Activated effector memory CD4-positive, alpha-beta T cell treated with Interleukin-2 at 50 U/mL for 16 hours (primary cell): ENCODE measurements at places on chromosomes 13 and 19.

- DNase-seq, result no peak
Observed at GRCh38 chr13:28560612-28561011, 65.7 kb upstream of the FLT1 start.

- DNase-seq, result peak; percentile 22
Observed at GRCh38 chr19:42480335-42481095, 37.8 kb upstream of the CXCL17 start.

DNA sequence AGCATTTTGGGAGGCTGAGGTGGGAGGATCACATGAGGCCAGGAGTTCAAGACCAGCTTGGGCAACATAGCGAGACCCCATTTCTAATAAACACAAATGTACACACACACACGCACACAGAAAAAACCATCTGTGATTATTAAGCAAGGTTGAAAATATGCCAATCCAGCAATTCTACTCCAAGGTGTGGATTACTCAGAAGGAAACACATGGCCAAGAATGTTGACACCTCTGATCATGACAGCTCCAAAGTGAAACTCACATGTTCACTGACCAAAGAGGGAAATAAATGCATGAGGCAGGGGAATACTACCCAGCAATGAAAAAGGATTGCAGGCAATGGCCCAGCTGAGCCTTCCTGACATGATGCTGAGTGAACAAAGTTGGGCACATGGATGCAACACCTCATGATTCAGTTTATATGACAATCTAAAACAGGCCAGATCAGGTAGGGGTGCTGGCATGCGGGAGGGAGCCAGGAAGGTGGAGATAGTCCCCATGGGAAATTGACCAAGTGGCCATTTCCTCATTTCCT lies 4.4 kb downstream of the DOCK6 start:
- DNase-seq, result no peak

DNA sequence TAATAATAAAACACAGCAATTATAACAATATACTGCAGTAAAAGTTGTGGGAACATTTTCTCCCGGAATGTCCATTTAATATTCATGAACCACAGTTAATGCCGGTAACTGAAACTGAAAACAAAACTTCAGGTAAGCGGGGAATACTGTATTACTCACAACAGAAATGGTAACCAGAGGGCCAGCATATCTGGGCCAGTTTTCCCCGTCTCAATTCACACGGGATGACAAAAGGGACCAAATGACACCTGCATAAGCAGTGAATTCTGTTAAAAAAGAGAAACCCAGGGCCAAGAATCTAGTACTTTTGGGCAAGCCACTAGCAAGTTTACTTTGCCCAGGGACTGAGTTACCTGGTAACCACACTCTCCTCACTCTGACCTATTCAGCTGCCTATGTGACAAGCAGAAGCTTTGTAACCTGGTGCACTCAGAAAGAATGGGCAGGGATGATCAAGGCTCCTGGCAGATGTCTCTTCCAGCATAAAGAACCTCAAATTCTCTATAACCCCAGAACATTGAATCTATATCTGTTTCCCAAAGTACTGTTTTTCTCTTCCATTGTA lies 1171.2 kb downstream of the DIAPH3 start:
- no peak for DNase-seq

- no peak for DNase-seq
Observed at GRCh38 chr19:3274942-3275582, 50.6 kb downstream of the CELF5 start.

DNA sequence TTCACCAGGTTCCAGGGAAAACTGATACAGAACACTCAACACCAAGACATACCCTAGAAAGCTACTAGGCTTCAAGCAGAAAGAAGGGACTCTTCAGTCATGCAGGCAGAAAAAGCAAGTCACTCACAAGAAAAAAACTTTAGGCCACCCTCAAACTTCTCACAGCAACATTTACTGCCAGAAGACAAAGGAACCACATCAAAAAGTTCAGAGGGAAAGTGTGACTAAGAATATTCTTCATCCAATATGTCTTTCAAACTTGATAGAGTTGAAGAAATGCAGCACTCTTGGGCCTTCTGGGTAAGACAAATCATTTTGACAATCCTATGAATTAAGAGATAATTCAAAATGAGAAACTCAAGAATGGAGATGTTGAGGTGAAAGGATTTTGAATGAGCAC lies 7.7 kb downstream of the DZIP1 start:
- no peak for DNase-seq

DNA sequence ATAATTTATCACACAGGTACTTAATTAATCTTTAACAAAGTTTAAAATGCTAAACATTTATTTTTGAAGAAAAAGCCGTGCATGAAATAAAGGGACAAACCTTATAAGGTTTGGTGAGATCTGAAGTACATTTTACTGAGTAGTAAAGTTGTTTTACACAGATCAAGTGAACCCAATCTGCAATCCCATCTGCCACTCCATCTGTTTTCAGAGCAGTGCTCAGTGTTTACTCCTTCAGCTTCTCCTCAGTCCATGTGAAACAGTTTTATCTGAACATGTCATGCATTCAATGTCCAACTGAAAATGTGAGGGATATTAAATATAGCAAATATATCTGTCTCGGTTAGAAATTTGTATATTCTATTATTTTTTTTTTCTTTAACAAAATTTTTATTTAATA lies 166.8 kb downstream of the MAB21L1 start:
- DNase-seq, result no peak

- DNase-seq, result no peak
Observed at GRCh38 chr19:9931629-9932028, 4.7 kb downstream of the OLFM2 start.

DNA sequence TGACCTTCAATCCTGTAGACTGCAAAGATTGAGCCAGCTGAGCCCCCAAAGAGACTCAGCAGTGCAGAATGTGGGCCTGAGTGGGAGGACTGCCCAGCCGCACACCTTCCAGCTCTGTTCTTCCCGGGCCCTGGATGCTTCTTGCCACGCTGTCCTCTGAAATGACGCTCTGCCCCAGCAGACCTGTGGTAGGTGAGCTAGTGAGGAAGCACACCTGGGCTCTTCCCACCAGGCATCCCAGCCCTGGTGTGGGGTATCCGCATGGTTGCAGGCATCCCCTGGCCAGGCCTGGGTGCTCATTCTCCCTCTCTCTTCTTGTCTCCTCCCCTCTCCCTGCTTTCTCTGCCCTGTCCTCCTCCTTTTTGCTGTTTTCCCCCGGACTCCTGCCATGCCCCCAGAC lies 9.8 kb upstream of the MZF1 start:
- DNase-seq, result no peak

- DNase-seq, result no peak
Observed at GRCh38 chr13:85261757-85262346, 537.4 kb downstream of the SLITRK6 start.

DNA sequence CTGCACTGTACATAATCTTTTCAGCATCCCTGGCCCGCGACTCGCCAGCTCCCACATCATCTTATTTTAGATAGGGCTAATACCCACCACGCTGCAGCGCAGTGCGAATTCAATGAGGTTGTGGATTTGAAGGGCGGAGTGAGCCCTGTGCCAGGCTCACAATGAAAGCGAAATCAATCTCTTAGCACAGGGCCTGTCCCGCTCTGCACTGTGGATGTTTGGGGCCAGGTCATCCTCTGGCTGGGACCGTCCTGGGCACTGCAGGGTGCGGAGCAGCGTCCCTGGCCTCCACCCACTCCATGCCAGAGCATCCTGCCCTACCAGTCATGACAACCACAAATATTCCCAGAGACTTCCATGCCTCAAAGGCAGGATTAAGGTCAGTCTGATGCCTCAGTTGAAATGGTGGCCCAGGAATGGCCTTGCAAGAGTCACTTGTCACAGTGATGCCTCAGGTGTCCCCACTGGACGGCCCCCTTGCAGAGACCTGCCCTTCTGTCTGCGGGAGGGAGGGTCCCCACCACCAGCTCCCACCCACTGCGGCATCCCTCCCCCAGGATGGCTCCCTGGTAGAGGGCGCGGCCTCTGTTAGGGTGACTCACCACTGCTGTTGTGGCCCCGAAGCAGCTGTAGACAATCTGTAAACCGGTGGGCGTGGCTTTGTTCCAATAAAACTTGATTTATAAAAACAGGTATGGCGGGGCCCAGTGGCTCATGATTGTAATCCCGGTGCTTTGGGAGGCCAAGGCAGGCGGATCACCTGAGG lies 5.6 kb downstream of the UHRF1 start:
- DNase-seq, result peak; percentile 75

DNA sequence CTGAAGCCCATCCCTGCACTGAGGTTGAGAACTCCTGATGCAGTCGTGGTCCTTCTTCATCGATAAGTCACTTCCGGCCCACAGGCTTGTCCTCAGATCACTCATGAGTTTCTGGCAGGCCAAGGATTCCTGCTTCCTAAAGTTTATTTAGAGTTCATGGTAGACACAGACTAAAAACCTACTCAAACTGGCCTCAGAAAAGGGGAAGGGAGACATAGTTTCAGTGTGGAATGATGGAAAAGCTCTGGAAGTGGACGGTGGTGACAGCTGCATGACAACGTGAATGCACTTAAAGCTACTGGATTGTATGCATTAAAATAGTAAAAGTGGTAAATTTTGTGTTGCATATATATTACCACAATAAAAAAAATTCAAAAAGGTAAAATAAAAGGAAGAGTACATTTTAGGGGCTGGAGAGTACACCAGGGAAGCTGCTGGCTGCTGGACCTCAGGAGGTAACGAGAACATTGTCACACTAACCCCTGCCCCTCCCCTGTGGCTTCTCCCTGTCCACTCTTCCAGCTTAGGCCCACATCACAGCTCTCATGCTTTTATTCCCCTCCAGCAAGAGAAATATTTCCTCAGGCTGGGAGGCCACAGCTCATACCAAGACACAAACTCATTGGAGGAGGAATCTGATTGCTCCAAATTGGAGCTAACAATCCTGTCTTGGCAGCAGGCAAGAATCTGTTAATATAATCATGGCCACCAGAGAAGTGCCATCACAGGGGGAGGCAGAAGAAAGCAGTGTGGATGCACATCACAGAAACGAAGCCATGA lies 741.0 kb downstream of the UQCRFS1 start:
- no peak for DNase-seq

- no peak for DNase-seq
Observed at GRCh38 chr19:35357867-35358573, at the start of gene FFAR3. TSS of gene FFAR3 (plus strand) at chr19:35358460. CDS start at chr19:35358891, 431 bp downstream.

DNA sequence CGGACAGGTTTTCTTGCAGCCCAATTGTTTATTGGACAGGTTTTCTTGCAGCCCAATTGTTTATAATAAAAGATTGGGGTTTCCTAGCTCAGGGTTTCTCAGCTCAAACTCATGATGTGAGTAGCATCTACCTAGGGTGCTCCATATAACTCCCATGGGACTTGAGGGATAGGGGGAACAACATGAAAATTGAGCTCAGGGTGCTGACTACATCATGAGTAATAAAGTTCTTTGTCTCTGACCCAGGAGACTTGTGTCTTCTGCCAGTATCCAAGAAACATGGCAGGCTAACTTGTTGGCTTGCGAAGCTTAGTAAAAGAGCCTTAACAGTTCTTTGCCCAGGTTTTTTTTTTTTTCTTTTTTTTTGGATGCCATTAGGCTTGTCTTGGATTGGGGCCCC lies 59.2 kb upstream of the MYCBP2 start:
- DNase-seq, result no peak

DNA sequence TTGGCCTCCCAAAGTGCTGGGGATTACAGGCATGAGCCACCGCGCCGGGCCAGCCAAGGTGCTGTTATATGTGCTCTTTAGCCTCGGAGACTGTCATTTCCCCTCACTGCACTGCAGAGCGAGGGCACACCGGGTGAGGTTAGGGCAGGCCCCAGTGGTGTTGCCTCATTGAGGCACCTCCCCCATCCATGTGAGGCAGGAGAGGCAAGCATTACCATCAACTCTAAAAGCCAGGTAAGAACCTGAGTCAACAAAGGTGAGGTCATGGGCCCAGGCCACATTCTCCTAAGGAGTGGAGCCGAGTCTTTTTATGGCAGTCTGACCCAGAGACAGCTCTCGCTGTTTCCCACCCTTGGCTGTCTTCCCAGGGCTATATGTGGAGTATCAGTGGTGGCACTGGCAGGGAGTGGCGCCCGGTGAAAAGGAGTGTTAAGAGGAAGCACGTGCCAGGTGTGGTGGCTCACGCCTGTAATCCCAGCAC lies 10.9 kb downstream of the B3GNT8 start:
- no peak for DNase-seq

DNA sequence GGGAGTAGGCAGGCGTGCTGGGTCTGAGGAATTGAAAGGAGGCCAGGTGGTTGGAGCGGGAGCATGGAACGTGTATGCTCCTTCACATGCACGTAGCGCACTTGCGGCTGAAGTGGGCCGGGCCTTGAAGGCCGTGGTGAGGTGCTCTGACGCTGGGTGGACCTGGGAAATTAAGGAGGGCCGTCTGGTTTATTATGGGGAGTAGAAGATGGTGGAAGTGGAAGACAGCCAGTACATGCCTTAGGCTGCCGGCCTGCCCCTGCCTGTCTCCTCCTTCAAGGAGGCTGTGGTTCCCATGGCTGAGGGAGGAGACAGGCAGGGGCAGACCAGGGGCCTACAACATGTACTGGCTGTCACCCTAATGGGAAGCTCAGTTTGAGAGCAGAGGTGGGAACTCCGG lies 23.9 kb downstream of the GATAD2A start:
- no peak for DNase-seq

- no peak for DNase-seq
Observed at GRCh38 chr19:47377208-47377701, 28.1 kb downstream of the DHX34 start.

DNA sequence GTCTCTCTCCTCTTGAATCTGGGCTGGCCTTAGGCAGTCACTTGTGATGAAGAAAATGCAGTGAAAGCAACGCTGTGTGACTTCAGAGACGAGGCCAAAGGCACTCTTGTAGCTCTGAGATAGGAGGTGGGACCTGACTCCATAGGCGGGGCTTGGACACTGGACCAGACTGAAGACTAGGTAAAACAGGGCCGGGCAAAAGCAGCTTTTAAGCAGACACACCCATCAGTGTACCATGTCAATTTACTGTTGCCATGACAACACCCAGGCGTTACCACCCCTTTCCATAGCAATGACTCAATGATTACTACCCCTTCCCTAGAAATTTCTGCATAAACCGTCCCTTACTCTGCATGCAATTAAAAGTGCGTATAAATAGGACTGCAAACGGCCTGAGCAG lies 6.6 kb upstream of the EID2 start:
- DNase-seq, result no peak

- DNase-seq, result peak; percentile 85
Observed at GRCh38 chr19:36139473-36140303, at the start of gene CAPNS1. TSS of gene CAPNS1 (plus strand) at chr19:36140066. CDS start at chr19:36141012, 946 bp downstream.

- no peak for DNase-seq
Observed at GRCh38 chr13:99312493-99312883, 5.3 kb upstream of the GPR183 start.

GRCh38 chr19:18543814-18544475 lies 572 bp upstream of the FKBP8 start:
- peak; percentile 68 for DNase-seq

GRCh38 chr13:109157275-109157674 lies 527.9 kb downstream of the MYO16 start:
- no peak for DNase-seq

GRCh38 chr19:10052602-10053360 lies 33.3 kb upstream of the SHFL start:
- no peak for DNase-seq
